ENCODE measurements at places on chromosomes 1 and 21.

- H3K27me3 ChIP-seq = no peaks in the 10 kb centered on the region
- H3K36me3 ChIP-seq = no peaks in the 10 kb centered on the region
- H3K4me3 ChIP-seq = no peak overlapping the region
- H3K4me1 ChIP-seq = no peaks in the 10 kb centered on the region
Observed at GRCh38 chr1:7493711-7494454, 277.2 kb upstream of the VAMP3 start.

DNA sequence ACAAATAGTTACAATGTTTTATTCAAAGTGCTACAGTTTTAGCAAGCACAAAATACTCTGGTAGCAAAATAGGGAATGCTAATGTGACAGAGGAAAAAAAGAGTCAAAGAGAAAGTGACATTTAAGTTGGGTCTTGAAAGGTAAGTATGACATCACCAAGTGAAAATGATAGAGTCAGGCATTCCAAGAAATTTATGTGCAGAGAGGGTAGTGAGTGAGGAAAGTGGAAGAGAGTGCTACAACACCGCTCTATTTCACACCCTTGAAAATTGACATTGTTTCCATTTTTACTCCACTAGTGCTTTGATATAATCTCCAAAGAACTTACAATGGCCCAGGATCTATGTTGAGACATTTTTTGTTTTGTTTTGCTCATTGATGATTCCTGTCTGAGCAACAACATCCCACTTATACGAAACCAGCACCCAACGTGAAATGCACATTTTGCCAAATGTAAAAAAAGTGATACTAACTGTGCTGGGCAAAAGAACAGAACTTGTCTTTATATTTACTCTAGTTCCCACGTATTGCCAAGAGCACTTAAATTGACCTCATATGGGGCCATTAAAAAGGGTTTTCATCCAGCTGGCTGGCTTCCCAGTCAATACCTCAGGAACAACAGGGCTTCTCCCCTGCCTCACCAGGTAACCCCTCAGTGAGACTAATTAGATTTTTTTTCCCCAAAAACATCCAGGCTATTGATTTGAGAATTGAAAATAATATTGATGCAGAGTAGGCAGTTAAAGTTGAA lies 206.3 kb upstream of the NR5A2 start:
- H3K27ac ChIP-seq = no peak overlapping the region
- H3K36me3 ChIP-seq = no peaks in the 10 kb centered on the region
- H3K4me3 ChIP-seq = no peak overlapping the region
- DNase-seq = no peak
- H3K27me3 ChIP-seq = no peaks in the 10 kb centered on the region

GRCh38 chr1:192559115-192560006 lies 16.2 kb upstream of the RGS1 start:
- no peak for DNase-seq
- H3K36me3 ChIP-seq = no peaks in the 10 kb centered on the region
- H3K27ac ChIP-seq = no peak overlapping the region
- no peak overlapping the region for H3K4me3 ChIP-seq
- H3K27me3 ChIP-seq = no peaks in the 10 kb centered on the region

- H3K4me1 ChIP-seq = peaks cover 32% of the 10 kb centered on the region
- DNase-seq = peak; percentile 95
- H3K4me3 ChIP-seq = no peak overlapping the region
- H3K36me3 ChIP-seq = no peaks in the 10 kb centered on the region
- H3K27ac ChIP-seq = no peak overlapping the region
Observed at GRCh38 chr1:44594871-44595735, 79.2 kb downstream of the TMEM53 start.

DNA sequence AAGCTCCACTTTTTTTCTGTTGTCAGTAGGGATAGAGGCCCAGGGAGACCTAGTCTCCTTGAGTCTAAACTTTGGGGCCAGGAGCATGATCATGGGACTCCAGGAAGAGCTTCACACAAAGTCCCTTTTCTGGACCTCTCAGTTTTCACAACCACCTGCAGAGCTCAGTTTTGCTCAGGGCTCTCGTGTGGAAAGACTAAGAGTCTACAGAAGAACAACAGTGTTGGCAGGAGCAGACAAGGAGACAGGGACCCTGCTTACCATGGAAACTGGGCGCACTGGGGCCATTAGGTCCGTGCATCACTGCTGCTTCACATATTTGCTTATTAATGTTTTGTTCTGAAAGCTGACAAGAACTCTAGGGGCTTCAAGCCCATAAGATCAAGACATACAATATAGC lies 63.9 kb upstream of the HSD17B7 start:
- no peak overlapping the region for H3K27ac ChIP-seq
- H3K36me3 ChIP-seq = no peaks in the 10 kb centered on the region
- no peak overlapping the region for H3K4me3 ChIP-seq
- H3K27me3 ChIP-seq = no peaks in the 10 kb centered on the region
- DNase-seq = no peak
- no peaks in the 10 kb centered on the region for H3K4me1 ChIP-seq

GRCh38 chr1:22250724-22251123 lies 107.8 kb upstream of the WNT4 start:
- no peak overlapping the region for H3K27ac ChIP-seq
- H3K36me3 ChIP-seq = no peaks in the 10 kb centered on the region
- peak; percentile 60 for DNase-seq
- H3K4me1 ChIP-seq = peaks cover 10% of the 10 kb centered on the region
- H3K27me3 ChIP-seq = no peaks in the 10 kb centered on the region
- H3K4me3 ChIP-seq = no peak overlapping the region

GRCh38 chr1:1440262-1441001 lies 4.9 kb downstream of the VWA1 start:
- peak overlapping the region; percentile 74 for H3K27ac ChIP-seq
- H3K4me3 ChIP-seq = no peak overlapping the region
- DNase-seq = no peak
- no peaks in the 10 kb centered on the region for H3K27me3 ChIP-seq
- no peaks in the 10 kb centered on the region for H3K36me3 ChIP-seq
